IMR-90 (cell line): ENCODE measurements at places on chromosomes 5 and 9.

DNA sequence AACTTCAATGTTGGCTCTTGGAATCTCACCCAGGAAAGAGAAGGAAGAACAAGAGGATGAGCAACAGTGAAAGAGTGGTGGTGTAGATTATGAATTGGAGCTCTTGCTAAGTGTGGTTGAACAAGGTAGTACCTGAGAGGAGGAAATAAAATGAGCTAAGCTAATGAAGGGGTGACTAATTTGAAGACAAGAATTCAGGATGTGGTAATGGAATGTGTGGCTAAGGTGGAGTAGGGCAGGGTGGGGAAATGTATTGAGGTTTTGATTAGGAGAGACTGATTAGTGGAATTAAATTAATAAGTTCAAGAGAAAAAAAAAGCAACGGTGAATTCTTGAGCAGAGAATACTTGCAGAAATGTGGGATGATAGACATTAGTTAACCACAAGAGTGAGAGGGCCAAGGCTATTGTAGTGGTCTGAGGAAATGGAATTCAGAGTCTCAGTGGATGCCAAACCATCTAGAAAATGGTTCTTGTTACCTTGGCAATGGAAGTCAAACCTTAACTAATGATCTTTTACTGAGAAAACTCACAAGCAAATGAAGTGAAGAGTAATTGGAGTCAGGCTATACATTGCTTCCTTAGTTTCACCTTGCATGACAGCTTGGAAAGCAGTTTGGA, 648.3 kb upstream of the ZNF608 start:
- no peak for DNase-seq

DNA sequence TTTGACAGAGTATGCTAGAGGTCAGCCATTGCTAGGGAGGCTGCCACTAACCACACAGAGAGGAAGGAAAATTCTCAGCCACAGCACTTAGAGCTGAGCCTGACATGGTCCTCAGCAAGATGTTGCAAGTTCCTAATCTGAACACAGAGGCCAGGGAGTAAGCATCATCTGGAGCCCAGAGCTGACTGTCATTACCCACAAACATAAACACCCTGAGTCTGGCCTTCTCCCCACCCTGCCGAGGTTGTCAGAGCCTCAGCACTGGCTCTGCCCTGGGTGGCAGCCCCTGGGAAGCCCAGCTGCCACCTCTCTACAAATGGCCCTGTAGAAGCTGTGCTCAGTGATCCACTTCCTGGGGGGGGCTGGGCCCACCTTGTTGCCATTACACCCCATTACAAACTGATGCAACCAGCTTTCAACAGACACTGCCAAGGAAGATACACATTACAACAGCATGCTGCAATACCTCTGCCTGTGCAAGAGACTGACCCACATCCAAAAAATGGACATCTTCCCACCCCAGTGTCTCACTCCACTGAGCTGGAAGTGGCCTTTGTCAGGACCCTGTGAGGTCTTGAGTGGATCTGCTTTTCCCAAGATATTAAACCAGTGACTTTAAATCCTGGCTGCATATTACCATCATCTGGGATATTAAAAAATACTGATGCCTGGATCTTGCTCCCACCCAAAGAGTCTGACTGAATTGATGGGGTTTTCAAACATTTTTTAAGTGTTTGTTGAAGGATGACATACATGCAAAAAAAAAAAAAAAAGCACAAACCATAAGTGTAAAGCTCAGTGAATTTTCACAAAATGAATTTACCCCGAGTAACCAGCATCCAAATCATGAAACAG, 33.0 kb downstream of the IRF1 start:
- DNase-seq = peak; percentile 89

DNA sequence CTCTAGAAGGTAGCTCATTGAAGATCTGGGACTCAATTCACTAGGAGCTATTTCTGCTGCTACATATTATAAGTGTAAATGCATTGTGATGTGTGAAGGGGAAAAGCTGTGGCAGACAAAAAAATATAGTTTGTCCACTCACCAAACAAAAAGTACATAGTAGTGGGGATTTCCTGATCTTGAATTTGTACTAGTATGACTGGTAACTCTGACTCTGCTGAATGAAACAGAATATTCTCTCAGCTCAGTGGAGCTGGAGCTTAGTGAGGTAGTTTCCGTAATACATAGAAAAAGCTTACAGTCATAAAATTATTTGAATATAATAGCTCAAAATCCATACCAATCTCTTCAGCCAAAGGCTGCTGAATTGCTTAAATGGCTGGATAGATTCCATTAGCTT, 455.6 kb upstream of the CD180 start:
- no peak for DNase-seq

- DNase-seq = no peak
Observed at GRCh38 chr9:21589344-21590056, 107.4 kb upstream of the IFNE start.

- DNase-seq = no peak
Observed at GRCh38 chr5:88188458-88189132, 80.0 kb downstream of the TMEM161B start.

DNA sequence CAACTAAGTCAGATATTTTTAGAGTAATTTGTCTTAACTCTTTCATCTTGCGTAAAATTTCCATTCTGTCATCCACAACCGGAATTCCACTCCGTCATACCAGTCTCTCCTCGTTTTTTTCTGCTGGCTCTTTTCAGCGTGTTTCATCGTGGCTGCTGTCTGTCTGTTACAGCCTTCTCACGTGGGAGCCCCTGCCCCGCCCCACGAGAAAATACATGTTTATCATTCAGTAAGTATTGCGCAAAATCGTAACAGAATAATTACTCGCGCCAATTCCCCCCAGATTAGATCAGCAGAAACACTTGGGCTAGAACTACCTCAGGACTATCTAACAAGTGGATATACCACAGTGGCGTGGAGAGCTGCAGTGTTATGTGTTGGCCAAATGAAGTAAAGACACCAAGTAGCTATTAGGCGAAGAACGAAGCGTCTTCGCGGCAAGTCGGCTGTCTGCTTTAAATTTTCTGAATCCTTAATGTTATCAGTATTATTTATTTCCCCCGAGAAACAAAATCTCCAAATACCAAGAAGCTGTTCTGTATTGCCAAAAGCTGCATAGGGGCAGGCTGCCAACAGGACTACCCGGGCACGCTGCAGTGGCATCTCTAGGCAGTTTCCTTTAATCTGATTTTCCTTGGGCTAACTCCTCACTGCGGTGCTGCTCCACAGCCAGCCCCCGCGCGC, 566 bp upstream of the FOCAD start:
- DNase-seq = peak; percentile 70

- no peak for DNase-seq
Observed at GRCh38 chr5:62144401-62145022, 161.5 kb upstream of the KIF2A start.

- no peak for DNase-seq
Observed at GRCh38 chr5:101515721-101516120, 612.6 kb upstream of the ST8SIA4 start.

- peak; percentile 78 for DNase-seq
Observed at GRCh38 chr5:92687821-92688722, 892.9 kb downstream of the NR2F1-AS1 start.

DNA sequence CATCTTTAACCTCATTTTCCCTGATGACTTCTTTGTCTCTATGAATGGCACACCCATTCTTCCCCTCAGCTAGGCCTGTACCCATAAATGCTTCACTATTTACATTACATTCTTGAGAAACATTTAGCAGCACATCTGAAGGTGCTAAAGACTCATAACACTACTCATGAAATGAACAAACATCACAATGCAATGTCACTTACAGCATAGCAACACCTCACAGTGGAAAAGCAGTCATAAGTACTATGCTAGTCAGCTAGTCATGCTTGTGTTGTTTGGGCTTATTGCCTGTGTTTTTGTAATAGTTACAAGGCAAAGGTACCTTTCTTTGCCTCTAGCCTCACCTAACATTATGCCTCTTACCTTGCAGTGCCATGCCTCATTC, 228.9 kb downstream of the KIAA0825 start:
- no peak for DNase-seq

- DNase-seq = no peak
Observed at GRCh38 chr9:95250462-95251221, 66.9 kb downstream of the FANCC start.

DNA sequence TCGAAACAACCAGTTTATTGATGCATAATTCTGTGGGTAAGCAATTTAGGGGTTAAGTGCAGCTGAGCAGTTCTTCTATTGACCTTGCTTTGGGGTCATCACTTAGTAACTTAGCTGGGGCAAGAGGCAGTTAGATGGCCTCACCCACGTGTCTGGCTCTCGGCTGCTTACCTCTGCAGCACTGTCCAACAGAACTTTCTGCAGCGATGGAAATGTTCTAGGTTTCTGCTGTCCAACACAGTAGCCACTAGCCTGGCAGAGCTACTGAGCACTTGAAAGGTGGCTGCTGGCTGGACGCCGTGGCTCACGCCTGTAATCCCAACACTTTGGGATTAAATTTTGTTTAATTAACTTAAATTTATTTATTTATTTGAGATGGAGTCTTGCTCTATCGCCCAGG, 13.1 kb upstream of the URM1 start:
- DNase-seq = no peak

- no peak for DNase-seq
Observed at GRCh38 chr9:104772714-104773510, 9.0 kb downstream of the NIPSNAP3B start.

DNA sequence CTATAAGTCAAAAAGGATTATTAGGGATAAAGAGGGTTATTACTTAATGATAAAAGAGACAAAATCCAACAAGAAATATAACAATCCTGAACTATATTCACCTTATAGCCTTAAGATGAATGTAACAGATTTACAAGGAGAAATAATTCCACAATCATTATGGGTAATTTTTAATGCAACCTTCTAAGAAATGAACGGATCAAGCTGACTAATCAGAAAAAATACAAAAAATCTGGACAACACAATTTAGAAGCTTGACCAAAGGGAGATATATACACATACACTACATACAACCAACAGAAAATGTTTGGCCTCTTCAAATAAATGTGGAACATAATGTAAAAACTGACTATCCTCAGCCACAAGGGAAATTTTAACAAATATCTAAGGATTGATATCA, 102.3 kb downstream of the CPLANE1 start:
- no peak for DNase-seq

GRCh38 chr5:106092455-106092854, 1578.3 kb downstream of the EFNA5 start:
- no peak for DNase-seq

GRCh38 chr9:70971723-70972122, 149.7 kb downstream of the TRPM3 start:
- no peak for DNase-seq
